ENCODE measurements at places on chromosomes 7 and 10.

GRCh38 chr10:86960003-86960862 lies 1.8 kb downstream of the SNCG start:
- no peak for DNase-seq

DNA sequence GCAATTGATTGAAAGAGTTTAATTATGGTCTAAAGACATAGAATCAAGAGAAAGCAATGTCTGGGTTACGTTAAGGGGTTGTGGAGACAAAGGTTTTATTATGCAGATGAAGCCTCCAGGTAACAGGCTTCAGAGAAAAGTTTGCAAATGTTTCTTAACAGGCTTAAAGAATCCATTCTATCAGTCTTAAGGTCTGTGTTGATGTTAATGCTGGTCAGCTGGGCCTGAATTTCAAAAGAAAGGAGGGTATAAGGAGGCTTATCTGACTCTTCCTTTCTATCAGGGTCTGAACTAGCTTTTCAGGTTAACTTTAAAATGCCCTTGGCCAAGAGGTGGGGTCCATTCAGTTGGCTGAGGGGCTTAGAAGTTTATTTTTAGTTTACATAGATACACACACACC lies 1004.5 kb upstream of the C7orf33 start:
- DNase-seq: no peak

DNA sequence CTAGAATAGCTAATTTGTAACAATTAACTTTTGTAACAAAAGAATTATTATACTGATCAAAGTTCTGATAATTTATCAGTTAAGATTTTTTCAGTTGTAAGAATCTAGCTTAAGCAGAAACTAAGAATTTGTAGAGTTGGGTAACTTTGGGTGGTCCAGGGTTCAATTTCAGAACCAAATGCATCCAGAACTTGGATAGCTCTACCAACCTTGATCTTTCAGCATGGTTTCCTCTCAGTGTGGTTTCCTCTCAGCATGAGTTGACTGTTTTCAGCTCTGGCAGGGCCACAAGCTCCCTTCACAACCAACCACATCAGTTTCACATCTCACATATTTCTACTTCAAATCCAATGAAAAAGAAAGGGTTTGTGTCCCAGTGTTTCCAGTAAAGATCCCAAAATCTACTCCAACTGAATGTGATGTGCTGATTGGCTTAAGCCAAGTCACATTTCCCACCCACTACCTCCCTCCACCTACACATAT lies 3.3 kb upstream of the FAS start:
- DNase-seq: no peak

- no peak for DNase-seq
These were observed 9.8 kb downstream of the PODXL start for GRCh38 chr7:131546583-131547141.

Measured in stimulated activated CD4-positive, alpha-beta T cell treated with anti-CD3 and anti-CD28 coated beads, Interleukin-1b, Interleukin-23, amount 100 ng/mL, for 1 hour (primary cell).